ENCODE measurements at places on chromosomes 11 and 22. TPM values are rescaled to one million over a fixed set of nuclear protein-coding genes. Genes with fewer than 3 reads are reported as not detected.

SLC5A1 gene
- total RNA-seq, result not detected

NCF4 gene
- 0.17 TPM for total RNA-seq

THRSP gene
- not detected for total RNA-seq

ZNF280B gene
- 0.68 TPM for total RNA-seq

OR51B5 gene
- total RNA-seq, result not detected

UBQLNL gene
- total RNA-seq, result 0.05 TPM

SMC1B gene
- total RNA-seq, result not detected

HTR3A gene
- not detected for total RNA-seq

ISX gene
- not detected for total RNA-seq

All from dermis blood vessel endothelial cell (primary cell).